NCI-H1436 (cell line): ENCODE measurements at places on chromosomes 11 and 22.
A peak's percentile ranks its signal among the peaks of the same experiment; 100 is the strongest.

DNA sequence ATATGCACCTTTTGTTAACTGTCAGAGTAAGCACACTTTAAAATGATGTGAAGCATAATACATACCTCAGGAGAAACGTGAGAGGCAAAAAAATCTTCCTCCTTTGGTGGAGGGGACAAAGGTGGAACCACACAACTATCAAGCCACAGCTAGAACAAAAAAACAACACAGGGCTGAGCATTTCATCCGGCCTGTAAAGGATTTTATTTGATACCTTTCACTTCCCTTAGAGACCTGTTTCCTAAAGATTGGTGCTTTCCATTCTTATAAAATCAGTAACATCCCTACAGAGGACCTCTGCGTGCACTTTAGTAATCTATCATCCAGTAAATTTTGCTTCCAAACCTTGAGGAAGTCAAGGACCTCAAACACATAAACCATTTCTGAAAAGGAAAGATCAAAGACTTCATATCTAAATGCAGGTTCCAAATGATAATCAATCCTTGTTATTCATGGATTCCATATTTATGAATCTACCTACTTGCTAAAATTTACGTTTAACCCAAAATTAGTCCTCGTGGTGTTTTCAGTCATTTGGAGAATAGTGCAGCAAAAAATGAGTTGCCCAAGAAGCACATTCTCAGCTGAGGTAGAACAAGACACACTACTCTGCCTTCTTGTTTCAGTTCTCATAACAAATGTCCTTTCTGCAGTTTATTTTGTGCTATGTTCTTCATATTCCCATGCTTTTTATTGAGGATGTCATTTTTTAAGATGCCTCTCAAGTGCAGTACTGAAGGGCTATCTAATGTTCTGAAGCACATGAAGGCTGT is 22.7 kb downstream of the ARFGAP3 start:
- no peak for DNase-seq

- DNase-seq = no peak
These were observed 4.3 kb downstream of the TNFRSF13C start for GRCh38 chr22:41922328-41922727.

GRCh38 chr11:19673924-19674729 is 38.5 kb upstream of the NAV2 start:
- no peak for DNase-seq

GRCh38 chr22:48511211-48511610 is 1316.5 kb downstream of the BRD1 start:
- no peak for DNase-seq

- DNase-seq = no peak
These were observed 104.5 kb upstream of the OPCML start for GRCh38 chr11:133636711-133637355.

DNA sequence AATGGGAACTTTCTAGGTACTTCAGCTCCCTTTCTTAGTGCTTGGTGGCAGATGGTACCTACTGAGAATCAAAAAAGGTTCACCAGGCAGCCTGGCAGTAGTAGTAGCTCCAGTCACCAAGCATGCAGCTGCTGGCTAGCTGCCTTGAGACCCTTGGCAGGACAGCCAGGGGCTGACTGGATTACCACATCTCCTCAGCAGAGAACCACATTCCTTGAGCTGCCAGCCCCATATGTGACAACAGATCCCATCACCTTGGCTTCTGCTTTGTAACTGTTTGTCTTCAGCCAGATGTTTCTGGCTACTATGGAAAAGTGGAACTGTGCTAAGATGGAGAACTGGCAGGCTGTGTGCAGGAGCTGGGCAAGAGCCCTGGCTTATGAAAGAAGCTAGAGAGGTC is 39.6 kb upstream of the CHRM4 start:
- no peak for DNase-seq

DNA sequence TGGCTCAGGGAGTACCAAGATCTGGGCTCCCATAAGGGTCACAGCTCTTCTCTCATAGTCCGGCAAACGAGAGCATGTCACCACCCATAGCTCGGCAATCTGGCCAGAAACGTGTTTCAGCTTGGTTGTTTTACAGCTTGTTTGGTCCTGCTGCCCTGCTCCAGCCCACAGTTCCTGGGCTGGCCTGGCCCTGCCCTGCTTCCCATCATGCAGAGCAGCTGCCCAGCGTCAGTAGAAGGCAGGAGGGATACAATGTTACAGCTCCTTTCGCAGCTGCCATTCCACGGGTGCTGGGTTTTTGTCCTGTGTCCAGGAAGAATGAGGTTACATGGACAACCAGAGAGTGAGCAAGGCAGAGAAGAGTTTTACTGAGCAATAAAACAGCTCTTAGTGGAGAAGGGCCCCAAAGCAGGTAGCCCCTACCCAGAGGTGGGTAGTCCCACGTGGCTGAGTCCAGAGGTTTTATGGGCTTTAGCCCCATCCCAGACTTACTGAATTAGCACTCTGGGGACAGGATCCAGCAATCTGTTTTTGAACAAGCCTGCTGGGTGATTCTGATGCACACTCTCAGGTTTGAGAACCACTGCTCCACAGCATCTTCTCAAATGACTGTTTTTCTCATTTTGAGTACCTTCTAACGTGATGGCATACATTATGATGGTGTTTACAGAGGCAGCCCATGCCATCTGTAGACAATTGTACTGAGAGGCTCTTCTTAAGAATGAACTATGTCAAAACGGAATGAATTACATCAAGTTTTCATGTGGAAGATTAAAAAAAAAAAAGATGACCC is 5.8 kb upstream of the MS4A18 start:
- no peak for DNase-seq

DNA sequence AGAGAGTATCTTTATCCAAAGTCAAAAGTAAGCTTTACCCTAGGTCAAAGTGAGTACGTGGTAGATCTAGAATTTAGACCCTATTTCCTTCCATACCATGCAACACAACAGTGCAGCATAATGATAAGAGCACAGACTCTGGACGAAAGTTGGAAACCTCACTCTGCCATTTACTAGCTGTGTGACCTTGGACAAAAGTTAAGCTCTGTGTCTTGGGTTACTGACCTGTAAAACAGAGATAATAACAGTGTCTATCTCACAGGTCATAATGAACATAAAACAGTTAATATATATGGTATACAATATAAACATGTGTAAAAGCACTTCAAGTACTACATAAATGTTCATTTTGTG is 13.6 kb upstream of the CHRNA10 start:
- DNase-seq = no peak

- DNase-seq = peak; percentile 62
These were observed 39.4 kb upstream of the CFAP300 start for GRCh38 chr11:102007567-102008437.

GRCh38 chr11:12319988-12320387 is 57.4 kb upstream of the PARVA start:
- DNase-seq = peak; percentile 33

GRCh38 chr11:11178671-11179638 is 174.1 kb downstream of the CSNK2A3 start:
- no peak for DNase-seq

DNA sequence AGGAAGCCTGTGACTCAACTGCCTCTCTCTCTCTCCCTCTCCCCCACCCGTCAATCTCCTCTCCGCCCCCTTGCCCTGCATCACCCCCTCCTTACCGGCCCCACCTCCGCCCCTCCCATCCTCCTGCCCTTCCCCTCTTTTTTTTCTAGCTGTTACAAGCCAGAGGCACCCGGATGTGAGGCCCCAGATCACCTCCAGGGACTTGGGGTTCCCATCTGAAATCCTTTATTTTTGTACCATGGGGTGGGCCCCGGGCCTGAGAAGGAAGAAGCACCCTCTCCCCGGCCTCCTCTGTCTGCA is 10.8 kb downstream of the KCTD17 start:
- no peak for DNase-seq

DNA sequence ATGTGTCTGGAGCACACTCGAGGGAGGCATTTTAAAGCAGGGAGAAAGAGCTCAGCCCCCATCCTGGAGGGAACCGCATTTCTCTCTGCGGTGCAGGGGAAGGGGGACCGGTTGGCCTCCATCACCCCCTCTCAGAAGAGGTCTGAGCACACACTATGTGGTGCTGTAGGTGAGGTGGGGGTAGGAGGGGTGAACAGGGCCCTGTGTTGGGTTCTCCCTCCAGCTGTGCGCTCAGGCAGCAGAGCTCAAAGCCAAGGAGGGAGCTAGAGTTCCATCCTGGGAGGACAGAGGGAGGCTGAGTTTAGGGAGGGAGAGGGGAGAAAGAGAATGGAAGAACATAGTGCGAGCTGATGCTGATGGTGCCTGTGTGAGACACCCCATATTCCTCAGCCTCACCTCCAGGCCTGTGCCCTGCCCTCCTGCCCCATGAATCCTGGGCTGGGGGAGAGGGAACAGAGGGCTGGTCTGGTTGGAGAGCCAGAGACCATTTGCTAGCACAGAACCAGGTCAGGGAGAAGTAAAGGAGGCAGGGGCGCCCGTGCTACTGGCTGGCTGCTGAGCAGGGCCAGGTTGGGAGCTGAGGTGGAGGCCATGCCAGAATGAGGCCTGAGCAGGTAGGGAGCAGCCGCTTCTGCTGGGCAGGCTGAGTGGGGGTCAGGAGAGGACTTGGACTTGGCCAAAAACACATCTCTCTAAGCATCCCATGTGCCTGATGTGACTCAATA is 43.7 kb downstream of the ALX4 start:
- DNase-seq = no peak

DNA sequence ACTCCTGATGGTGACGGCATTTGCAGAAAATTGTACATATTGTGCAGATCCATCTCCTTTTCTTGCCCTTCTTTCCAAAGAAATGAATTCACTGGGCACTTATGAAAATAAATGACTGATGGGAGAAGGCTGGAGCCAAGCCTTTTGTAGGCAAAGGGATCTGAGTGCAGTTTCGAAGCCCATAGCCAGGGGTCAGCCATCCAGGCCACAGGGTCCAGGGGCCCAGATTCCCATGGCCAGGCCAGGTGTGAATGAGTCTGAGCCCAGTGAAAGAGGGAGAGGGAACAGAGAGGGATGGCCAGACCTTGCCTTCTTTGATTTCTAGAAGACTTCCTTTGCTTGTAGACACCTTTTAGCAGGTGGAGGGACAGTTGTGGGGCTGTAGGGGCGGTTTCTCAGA is 209.1 kb downstream of the KIRREL3 start:
- no peak for DNase-seq

GRCh38 chr11:112453601-112454577 is 193.2 kb upstream of the PLET1 start:
- DNase-seq = no peak

DNA sequence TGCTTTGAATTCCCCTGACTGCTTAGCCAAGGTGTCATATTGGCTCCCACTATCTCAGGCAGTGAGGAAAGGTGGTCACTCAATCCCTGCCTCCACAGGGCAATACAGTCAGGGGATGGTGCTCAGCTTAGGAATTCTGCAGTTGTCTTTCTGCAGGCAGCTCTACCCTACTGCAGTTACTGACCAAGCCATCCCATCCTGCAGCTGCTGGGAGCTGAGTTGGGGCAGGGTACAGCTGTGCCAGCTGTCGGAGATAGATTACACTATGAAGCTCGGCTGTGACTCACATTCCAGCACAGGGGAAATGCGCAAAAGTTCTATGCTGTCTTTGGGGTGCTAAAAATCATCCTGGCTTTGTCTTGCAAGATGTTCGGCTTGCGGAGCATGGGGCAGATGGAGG is 4.4 kb upstream of the DAGLA start:
- no peak for DNase-seq

GRCh38 chr11:102010776-102011494 is 36.3 kb upstream of the CFAP300 start:
- no peak for DNase-seq

DNA sequence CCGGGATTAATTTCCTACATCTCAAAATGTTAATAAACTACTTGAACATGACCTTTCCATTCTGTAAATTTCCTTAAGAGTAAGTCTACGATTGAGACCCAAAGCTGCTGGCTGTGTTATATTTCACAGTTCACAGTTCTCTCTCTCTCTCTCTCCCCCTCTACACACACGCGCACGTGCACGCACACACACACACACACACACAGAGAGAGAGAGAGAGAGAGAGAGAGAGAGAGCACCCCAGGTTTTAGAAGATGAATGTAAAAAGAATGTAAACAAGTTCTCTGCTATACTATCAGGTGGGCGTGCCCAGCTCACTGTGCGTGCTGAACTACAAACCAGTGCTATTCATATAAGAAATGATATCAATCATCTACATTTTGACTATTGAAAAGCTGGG is 3.3 kb downstream of the BDNF start:
- DNase-seq = no peak

GRCh38 chr22:36613958-36614357 is 85.0 kb upstream of the EIF3D start:
- no peak for DNase-seq

GRCh38 chr22:45703758-45704157 is 32.1 kb downstream of the ATXN10 start:
- no peak for DNase-seq

DNA sequence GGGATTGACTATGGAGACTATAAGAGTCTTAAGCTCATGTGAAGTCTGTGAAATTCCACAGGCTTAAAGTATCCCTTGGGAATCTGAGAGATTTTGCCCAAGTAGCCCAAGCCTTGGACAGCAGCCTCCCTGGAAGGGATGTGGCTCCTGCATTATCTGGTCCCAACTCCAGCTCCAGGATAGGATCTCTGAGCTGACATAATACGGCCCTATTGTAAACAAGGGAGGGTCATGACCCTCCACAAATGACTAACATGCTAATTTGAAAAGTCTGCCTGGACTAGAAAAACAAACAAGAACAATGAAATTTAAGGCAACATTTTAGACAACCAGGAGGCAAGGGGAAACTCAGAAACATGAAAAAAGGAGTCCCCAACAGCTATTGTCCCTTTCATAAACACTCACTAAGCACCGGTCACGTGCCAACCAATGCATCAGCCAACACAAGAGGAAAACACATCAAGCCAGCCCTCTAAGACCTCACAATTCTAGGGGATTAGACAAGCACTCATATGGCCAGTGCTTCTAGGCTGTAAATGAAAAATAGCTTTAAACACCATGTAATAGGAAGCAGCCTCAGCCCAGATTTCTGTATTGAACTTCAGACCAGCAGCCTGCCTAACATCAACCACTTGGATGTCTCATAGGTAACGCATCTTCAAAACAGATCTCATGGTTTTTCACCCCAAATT is 101.2 kb upstream of the TIMP3 start:
- DNase-seq = no peak

GRCh38 chr11:100545556-100545955 is 141.5 kb upstream of the ARHGAP42 start:
- DNase-seq = no peak

DNA sequence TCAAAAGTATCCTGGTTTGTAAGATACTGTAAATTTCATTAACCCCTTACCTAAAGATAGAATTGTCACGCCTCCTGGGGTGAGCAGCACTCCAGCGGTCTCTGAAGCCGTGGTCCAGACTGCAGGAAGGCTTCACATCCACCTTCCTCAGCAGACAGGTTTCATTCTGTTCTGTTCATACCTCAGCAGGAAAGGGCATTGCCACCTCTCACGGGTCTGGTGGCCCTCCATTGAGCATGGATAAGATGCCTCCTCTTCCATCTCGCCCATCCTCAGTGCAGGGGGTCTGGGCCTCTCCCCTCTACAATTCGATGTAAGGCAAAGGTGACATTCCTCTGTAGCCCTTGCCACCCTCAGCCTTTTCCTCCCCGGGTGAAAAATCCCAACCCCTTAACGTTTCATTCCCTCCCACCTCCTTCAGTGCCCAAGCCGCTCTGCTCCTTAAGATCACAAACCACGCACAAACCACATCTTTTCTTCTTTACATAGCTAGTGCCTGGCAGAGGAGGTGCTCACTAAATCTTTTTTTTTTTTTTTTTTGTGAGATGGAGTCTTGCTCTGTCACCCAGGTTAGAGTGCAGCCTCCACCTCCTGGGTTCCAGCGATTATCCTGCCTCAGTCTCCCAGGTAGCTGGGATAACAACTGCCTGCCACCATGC is 28.5 kb downstream of the RPUSD4 start:
- no peak for DNase-seq

GRCh38 chr22:45969414-45969799 is 7.6 kb downstream of the WNT7B start:
- no peak for DNase-seq
